Suppressor macrophage (primary cell): ENCODE measurements at places on chromosomes 3 and 15.
A peak's percentile ranks its signal among the peaks of the same experiment; 100 is the strongest.

GRCh38 chr3:116391296-116392201 is 53.7 kb downstream of the LSAMP start:
- DNase-seq: no peak

DNA sequence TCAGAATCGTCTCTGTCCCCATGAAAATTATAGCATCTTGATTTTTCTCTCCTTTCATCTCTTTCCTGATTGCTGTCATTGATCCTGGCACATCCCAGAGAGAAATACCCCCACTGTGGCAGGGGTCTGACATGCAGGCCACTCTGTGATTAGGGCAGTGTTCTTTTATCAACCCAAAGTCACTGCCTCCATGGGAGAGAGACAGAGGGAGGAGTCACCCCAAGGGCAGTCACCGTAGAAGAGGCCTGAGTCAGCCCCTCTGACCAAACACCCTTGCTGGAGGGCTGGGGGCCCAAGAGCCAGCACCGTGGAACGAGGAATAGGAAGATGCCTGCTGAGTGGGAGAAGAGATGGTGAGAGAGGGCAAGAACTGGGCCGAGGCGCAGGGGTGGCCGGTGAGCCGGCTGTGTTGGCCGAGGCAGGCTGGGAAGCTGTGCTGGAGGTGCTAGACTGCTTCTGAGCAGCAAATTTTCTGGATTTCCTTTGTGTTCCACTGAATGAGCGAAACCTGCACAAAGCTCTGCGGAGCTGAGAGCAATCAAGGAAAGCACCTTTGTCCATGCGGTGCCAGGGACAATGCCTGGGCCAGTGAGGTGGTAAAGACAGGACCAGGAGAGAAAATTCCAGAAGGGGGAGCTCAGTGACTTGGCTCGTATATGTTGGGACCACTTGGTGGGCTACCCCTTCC is 103.8 kb downstream of the ADCY5 start:
- no peak for DNase-seq

- DNase-seq: no peak
Measured at GRCh38 chr15:40958723-40959122, 5.5 kb downstream of the CHAC1 start.

GRCh38 chr15:48681353-48681752 is 35.8 kb upstream of the FBN1 start:
- no peak for DNase-seq

- no peak for DNase-seq
Measured at GRCh38 chr3:150074277-150074676, 103.6 kb upstream of the PFN2 start.

DNA sequence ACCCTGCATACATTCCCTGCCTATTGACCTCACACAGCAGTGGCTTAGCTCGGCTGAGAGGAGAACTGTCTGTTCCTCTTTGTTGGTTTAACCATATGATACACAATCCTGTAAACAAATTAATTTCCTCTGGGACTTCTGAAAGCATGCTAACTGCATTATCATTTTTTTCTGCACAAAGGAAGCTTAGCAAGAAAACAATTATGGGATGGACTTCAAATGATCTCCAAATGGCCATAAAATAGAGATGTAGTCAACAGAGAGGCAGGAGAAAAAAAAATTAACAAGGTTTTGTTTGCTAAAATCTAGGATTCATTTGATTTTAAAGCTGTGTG is 14.4 kb upstream of the TMC3 start:
- no peak for DNase-seq

- peak; percentile 63 for DNase-seq
Measured at GRCh38 chr15:43253431-43254403, 13.0 kb downstream of the TGM5 start.

DNA sequence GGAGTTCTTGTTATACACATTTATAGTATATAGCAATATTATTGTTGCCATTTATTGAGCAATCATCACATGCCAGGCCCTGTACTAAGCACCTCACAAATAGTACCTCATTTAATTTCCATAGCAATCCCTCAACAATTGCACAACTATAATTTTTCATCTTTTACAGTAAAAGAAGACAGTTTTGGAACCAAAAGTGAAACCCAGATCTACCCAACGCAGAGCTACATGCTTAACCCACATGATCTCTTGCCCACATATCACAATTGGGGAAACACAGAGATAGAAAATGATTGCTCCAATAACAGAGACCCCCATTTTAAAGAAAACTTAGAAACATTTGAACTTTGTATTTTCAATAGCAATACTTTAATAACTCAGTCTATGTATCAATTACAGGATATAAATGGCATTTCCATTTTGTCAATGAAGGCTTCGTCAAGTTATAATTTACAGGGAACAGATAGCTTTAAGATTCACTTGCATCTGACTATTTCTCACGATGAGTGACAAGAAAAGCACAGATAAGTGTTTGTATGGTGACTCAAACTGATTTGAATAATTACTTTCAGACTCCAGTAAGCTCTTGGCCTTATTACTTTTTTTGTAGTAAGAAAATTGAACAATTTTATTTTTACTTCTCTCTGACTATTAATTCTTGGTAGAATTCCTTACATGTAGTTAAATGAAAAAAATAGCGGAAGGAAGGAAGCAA is 38.7 kb upstream of the CCDC50 start:
- DNase-seq: peak; percentile 46
